ENCODE measurements at places on chromosomes 5 and 9.
A peak's percentile ranks its signal among the peaks of the same experiment; 100 is the strongest.

DNA sequence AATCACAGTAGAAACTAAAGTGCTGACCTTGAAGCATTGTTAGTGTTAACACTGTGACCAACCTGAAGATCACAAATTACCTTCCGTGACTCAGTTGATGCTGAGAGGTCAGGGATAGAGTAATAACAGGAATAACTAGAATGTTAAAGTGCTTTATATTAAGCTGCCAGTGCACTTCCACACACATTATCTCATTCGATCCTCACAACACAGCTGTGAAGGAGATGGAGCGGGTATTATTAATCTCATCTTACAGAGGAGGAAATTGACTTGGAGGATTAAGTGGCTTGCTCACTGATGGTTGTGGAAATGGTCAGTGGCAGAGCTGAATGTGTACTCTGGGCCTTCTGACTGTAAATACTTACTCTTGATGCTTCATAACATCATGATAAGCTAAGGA lies 252.5 kb upstream of the DMRT1 start:
- DNase-seq = no peak

GRCh38 chr5:7374186-7374585 lies 21.8 kb upstream of the ADCY2 start:
- DNase-seq = no peak

DNA sequence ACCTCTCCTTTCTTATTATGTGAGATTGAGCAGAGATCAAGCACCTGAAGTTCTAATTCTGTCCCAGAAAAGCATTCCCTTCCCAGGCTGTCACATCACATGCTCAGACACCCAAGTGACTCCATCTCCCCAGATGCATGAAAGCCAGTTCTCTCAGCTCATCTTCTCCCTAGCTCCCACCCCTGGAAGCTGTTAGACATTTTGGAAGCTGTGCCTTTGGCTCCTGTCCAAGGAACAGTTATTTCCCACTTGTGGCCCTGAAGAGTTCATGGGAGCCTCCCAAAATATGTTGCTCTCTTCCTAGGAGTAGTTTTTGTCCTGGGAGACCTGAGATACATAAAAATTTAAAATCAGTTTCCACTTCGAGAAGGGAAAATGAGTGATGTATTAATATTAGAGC lies 161.4 kb upstream of the GAS1 start:
- no peak for DNase-seq

- DNase-seq = no peak
These were observed 51.7 kb downstream of the MED27 start for GRCh38 chr9:132027752-132028663.

GRCh38 chr5:15634591-15635288 lies 134.8 kb downstream of the FBXL7 start:
- DNase-seq = no peak

- DNase-seq = no peak
These were observed 22.5 kb downstream of the EDIL3 start for GRCh38 chr5:84362061-84362720.

GRCh38 chr9:134605351-134605965 lies 36.1 kb upstream of the COL5A1 start:
- no peak for DNase-seq

- no peak for DNase-seq
These were observed 800 bp upstream of the AP3B1 start for GRCh38 chr5:78295035-78295961.

GRCh38 chr5:71932655-71933338 lies 174.5 kb upstream of the MAP1B start:
- DNase-seq = no peak

GRCh38 chr5:6766604-6767093 lies 53.4 kb downstream of the TENT4A start:
- no peak for DNase-seq

- no peak for DNase-seq
These were observed 86.1 kb downstream of the GPR21 start for GRCh38 chr9:123119566-123119965.

- DNase-seq = no peak
These were observed 43.2 kb upstream of the MAMDC2 start for GRCh38 chr9:70000469-70000868.

GRCh38 chr9:126875756-126876510 lies 15.5 kb downstream of the ZBTB34 start:
- no peak for DNase-seq

DNA sequence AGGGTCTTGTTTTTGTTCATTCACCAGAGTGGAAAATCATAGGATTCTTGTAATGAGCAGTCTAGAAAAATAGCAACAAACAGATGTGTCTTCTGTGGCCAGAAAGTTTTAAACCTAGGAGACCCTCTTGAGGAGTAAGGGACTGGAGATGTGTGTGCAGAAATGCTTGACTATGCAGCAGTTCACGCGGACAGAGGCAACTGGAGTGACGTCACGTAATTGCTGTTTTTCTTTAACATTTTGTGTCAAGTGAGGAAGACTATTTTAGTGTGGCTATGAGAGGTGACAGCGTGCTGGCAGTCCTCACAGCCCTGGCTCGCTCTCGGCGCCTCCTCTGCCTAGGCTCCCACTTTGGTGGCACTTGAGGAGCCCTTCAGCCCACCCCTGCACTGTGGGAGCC lies 163.1 kb upstream of the PTCH1 start:
- DNase-seq = no peak

GRCh38 chr9:116162241-116162781 lies 8.7 kb downstream of the PAPPA start:
- no peak for DNase-seq

DNA sequence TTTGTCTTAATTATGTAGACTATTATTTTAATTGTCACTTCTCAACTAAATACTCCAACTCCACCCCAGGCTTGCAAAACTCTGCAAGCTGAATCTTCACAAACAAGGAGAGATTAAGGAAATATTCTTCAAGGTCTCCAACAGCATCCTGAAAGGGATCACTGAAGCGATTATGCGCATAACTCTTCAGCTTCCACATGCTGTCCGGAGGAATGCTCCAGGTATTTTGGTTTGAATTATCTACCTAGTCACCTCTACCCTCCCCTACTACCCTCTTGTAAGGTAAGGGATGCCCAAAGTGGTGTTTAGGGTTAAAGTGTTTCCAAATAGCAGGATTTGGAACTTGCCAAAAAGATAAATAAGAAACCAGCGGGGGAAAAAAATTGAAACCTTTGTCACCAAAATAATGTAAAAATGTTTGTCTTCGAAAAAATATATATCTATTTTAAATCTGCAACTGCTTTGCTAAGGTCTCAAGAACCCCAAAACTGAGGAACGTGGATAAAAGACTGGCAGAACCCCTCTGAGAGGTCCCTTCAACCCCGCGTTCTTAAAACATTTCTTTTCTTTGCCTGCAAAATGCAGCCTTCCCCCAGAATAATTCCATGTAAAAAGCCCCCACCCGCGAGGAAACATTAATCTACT lies 11.6 kb downstream of the PTCH1 start:
- no peak for DNase-seq

DNA sequence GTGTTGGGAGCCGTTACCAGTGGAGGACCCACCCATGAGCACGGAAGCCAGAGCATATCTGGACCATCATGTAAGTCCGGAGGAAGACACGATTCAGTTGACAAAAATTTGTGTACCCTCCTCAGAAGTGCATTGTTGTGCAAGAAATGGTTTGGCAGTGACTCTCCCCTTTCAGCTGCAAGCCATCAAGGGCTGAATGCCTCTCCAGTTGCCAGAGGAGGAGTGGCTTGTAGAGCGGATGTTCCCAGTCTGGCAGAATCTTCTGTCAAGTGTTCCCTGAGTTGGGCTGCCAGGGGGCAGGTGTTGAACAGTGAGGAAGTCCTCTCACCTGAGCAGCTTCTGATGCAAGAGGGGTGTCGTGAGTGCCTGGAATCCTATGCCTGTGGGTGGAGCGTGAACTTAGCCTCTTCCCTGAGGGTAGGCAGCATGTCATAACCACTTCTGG lies 27.6 kb upstream of the CDKN2AIPNL start:
- no peak for DNase-seq

- DNase-seq = no peak
These were observed 425 bp upstream of the EGFL7 start for GRCh38 chr9:136662326-136662655.

GRCh38 chr5:57258052-57258451 lies 84.2 kb downstream of the GPBP1 start:
- DNase-seq = no peak

- DNase-seq = no peak
These were observed 57.4 kb upstream of the ANKRD55 start for GRCh38 chr5:56290378-56291078.

GRCh38 chr5:88724201-88724600 lies 158.8 kb downstream of the MEF2C start:
- no peak for DNase-seq

- DNase-seq = no peak
These were observed 1298.3 kb upstream of the WWC1 start for GRCh38 chr5:166992874-166993722.

DNA sequence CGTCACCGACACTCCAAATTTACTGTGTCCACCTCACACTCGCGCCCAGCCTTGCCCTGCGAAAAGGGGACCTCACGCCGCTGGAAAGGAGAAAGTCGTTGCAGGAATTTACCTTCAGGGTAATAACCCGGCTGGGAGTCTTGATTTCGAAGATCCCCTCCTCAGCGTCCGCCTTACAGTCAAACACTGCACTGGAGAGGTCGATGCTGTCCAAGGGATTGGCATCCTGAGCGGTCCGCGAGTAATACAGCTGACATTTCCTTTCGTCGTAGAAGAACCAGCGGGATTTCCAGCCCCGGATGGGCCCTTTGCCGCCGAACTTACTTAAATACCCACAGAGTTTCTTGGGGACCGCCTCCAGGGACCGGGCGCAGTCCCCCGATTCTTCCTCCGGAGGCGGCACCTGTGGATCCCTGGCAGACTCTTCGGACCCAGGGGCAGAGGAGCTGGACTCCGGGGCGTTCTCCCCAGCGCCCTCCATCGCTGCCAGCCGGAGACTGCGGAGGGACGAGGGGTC lies 330 bp downstream of the TBC1D2 start:
- DNase-seq = peak; percentile 12

DNA sequence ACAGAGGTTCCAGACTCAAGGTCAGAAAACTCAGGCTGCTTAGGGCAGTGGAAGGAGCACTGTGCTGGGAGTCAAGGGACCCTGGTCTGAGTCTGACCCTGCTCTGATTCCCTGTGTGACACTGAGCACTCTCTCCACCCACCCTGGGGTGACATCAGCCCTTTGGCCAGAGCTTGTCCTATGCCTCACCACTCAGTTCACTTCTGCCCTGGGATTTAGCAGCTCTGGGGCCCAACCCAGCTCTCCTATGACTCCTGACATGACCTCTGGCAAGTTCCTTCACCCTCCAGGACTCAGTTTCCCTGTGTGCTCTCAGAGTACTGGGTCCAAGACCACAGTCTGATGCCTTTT lies 63.9 kb downstream of the FAM114A2 start:
- DNase-seq = no peak

DNA sequence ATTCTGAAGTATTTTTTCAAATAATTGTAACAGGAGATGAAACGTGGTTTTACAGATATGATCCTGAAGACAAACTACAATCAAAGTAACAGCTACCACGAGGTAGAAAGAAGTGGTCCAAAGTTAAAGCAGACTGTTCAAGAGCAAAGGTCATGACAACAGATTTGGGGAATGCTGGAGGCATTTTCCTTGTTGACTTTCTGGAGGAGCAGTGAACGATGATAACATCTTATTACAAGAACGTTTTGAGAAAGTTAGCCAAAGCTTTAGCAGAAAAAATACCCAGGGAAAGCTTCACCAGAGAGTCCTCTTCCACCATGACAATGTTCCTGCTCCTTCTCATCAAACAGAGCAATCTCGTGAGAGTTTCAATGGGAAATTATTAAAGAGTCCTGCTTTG lies 145.4 kb upstream of the NREP start:
- DNase-seq = no peak

GRCh38 chr5:6360323-6361072 lies 17.8 kb downstream of the MED10 start:
- no peak for DNase-seq

DNA sequence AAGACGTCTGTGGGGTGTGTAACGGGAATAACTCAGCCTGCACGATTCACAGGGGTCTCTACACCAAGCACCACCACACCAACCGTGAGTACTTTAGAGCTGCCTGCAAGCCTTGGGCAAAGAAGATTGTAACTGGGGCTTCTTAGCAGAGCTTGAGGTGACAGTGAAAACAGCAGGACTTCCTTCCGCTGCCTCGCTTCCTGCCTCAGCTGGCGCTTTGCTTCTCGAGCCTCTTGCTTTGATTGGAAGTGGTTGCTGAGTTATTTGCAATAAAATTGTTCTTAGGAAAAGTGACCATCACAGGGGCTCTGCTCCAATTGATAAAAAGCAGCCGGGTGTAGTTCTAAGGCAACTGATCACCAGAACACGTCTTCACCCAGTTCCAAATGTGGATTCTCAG lies 99.1 kb downstream of the ADAMTS16 start:
- DNase-seq = no peak

DNA sequence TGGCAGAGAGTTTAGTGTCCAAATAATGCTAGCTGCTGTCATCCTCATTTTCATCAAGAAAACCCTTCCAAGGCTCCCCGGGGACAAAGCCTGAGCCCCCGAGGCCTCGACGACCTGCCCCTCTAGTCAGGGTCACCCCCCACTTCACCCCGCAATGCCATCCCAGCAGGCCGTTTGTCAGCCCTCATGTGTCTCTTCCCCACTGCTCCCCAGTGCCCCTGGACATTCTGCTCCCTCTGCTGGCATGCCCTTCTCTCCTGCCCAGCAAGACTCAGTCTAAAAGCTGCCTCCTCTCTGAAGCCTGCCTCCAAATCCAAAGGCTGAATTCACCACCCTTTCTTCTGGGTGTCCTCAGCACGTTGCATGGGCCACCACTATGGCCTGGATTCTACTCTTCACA lies 59.3 kb downstream of the PAX5 start:
- no peak for DNase-seq

- no peak for DNase-seq
These were observed 117.4 kb downstream of the CCDC171 start for GRCh38 chr9:15670246-15670645.

GRCh38 chr9:32533336-32533735 lies 7.3 kb upstream of the RIGI start:
- no peak for DNase-seq

DNA sequence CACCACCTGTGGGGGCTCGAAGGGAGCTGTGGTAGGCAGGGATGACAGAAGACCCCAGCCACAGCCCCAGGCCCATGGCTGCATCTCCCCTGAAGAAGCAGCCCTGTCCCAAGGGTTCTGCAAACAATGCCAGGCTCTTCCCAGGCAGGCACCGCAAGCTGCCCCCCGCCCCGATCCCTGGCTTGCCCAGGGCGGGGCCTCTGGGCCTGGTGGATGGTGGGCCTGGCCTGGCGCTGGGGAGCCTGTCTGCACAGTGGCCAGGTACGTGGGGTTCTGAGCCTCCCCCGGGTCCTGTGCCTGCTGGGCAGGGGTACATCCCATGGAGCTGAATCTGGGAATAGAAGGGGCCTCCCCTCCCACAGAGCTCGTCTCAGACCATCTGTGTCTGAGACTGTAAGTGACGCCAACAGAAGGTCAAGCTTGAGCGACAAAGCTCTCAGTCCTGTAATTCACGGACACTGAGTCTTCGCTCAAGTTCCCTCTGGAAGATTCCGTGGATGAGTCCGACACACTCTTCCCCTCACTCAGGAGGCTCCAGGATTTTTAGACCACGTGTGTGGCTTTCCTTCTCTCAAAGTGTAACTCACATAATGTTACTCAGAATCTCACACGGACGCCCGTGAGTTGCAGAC lies 4.4 kb upstream of the SLC12A7 start:
- DNase-seq = no peak
